ENCODE measurements at places on chromosomes 5 and 9. TPM values are rescaled to one million over a fixed set of nuclear protein-coding genes. Genes with fewer than 3 reads are reported as not detected.

The CENPH gene
- total RNA-seq, result 27.0 TPM

The ANKRD34B gene
- 0.19 TPM for total RNA-seq

DNA sequence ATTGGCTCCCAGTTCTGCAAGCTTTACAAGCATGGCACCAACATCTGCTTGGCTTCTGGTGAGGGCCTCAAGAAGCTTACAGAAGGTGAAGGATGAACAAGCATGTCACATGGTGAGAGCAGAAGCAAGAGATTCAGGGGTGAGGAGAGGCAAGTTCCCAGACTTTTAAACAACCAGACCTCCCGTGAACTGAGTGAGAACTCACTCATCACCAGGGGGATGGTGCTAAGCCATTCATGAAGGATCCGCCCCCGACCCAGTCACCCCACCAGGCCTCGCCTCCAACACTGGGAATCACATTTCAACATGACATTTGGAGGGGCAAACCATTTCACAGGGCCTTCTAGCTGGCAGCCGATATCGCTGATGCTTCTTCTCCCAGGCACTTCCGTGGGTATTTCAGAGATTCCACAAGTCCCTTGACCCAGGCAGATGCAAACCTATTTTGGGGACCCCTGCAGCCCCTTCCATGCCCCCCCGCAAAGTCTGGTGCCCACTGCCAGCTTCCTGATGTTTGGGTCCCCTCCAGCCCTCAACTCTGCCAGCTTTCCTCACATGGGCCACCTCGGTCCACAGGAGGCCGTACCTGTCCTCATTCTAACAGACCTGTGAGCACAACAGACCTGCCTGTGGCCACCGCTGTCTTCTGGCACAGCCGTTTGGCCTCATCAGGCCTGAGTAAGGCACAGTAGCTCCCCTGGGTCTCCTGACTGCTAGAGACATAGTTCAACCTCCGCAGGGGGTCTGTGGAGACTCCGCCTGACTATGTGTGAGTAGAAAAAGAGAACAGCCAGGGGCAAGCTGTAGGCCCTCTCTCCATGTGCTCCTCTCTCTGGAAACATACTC lies 60.7 kb upstream of the ANGPTL2 start:
- DNase-seq, result no peak

DNA sequence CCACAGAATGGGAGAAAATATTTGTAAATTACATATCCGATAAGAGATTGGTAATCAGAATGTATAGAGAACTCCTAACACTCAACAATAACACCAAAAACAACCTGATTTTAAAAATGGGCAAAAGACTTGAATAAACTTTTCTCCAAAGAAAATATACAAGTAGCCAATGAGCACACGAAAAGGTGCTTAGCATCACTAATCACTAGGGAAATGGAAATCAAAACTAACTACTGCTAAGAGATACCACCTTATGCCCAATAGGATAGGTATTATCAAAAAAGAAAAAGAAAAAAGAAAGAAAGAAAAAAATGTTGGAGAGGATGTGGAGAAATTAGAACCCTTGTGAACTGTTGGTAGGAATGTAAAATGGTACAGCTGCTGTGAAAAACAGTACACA lies 212.1 kb downstream of the TLR4 start:
- DNase-seq, result no peak

GRCh38 chr5:16529306-16529705 lies 63.7 kb upstream of the ZNF622 start:
- DNase-seq, result no peak

GRCh38 chr9:18023332-18023731 lies 444.5 kb downstream of the SH3GL2 start:
- no peak for DNase-seq

DNA sequence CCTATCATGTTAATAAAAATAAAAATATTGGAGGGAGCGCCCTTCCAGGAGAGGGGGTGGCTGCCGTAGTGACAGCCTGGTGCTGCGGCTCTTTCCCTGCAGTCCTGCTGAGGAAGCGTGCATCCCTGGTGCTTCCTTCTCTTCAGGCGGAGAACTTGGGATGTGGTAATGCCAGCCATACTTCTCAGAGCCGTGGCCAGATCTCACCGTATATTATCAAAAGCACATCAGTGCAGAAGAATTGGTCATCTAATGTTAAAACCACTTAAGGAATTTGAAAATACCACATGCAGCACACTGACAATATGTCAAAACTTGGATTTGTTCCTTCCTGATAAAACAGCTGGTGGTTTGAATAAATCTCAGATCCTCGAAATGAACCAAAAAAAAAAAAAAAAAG lies 17.7 kb downstream of the C9orf40 start:
- no peak for DNase-seq

DNA sequence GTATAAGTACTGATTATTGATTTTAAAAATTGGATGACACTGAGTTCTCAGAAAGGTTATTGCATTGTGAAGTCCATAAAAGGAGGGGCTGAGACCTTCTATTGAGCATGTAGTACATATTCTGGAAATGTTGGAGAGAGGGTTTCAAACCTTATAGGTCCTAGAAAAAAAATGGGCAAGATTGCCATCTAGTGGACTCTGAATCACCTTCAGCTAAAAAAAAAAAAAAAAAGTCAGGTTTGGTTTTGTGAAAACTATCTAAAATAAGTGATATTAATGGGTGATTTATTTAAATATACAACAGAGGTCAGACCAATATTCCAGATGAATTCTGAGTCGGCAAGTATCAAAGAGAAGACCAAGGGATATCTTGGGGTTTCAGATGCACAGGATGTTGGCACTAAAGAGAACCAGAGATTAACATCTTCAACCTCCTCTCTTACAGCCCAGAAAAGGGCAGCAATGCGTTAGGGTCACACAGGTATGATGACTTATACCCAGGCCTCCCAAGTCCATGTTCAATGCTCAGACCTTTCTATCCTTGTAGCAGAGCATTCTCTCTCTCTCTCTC lies 109.8 kb upstream of the NMUR2 start:
- no peak for DNase-seq

DNA sequence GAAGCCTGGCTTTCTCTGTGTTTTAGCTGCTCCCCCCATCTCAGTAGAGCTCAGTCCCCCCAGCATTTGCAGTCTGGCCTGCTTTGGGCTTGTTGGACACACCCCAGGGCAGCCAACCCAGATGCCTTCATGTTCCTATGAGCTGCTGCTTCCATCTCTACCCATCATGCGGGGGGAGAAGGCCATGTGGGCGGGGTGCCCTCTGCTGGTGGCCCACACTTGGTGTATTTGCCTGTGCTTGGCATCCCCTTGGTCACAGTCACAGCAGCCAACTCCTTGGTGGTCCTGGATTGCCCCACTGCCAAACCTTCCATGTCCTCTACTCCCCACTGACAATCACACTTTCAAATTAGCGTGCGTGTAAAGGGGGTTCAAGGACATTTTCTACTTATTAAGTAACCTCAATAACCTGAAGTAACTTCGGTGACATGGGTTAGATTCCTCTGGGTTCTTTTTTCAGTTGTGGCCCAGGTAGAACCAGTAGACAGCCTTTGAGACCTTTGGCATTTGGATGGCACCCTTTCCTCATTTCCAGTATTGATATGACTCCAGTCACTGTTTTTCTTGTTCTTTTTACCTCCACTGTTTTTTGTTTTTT lies 42.8 kb downstream of the SNX30 start:
- no peak for DNase-seq

All from type B pancreatic cell (in vitro differentiated cells).